ENCODE measurements at places on chromosomes 3 and 15.
A peak's percentile ranks its signal among the peaks of the same experiment; 100 is the strongest.

GRCh38 chr15:52765785-52766184, 24.4 kb downstream of the ONECUT1 start:
- DNase-seq: no peak

DNA sequence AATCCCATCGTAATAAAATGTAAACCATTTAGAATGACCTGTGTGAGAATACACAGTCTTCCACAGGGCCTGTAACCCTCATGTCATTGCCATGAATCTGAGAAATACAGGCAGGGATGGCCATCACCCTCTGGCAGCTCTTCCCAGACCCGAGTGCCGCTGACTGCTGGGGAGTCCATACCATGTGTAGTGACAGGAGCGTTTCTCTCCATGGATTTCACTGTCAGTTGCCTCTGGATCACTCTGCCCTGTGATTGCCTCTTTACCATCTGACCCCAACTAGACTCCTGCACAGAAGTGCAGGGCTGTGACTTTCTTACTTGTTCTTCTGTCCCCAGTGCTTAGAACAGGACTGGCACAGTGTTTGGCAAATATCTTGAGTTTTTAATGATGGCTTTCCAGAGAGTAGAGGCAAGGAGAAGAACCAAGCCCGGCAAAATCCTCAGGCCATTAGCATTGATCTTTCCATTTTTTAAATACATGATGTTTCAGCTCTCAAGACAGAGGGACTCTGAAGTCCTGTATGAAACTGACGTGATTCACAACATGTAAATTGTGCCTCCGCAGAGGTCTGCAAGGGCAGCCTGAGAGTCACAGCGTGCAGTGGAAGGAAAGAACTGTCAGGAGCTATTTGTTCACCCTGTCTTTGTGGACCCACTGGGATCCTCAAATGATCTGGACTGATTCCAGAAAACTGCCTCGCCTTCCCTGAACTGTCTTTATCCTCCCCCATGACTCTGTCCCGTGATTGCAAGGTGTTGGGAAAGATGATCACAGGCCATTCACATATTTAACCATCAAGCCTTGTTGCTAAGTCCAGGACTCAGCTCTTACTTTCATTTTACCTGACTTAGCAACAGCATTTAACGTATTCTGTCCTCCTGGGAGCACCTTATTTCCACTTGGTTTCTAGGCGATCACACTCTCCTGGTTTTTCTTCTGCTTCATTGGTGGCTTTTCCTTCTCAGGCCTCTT, 354.9 kb downstream of the EPHB1 start:
- no peak for DNase-seq

DNA sequence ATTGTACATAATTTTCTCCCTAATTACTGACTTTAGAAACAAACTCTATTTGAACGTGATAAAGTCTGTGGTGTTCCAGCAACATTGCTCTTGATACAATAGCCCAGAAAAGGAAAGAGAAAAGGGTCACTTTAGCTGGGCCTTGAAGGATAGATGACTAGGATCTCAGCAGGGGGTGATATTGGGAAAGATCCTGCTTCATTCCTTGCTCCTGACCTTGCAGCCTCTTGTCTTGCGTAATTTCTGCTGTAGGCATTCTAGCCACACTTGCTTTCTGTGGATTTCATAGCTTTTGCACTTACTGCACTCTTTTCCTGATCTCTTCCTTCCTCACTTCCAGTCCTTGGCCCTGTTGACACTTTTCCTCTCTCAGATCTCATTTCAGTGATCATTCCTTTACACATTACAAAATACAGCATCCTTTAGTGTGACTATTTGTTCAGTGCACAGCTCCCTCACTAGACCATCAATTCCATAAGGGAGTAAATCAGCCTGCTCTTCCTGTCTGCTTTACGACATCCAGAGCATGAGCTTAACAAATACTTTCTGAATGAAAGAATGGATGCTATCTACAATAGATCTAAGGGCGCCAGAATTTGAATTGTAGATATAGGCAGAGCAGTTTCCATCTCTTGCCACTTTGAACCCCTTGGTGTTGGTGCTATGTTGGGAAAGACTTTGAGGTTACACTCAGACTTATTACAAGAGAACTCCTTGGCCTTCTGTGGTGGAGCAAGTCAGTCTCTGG, 559.6 kb upstream of the MDFIC2 start:
- DNase-seq: peak; percentile 79

DNA sequence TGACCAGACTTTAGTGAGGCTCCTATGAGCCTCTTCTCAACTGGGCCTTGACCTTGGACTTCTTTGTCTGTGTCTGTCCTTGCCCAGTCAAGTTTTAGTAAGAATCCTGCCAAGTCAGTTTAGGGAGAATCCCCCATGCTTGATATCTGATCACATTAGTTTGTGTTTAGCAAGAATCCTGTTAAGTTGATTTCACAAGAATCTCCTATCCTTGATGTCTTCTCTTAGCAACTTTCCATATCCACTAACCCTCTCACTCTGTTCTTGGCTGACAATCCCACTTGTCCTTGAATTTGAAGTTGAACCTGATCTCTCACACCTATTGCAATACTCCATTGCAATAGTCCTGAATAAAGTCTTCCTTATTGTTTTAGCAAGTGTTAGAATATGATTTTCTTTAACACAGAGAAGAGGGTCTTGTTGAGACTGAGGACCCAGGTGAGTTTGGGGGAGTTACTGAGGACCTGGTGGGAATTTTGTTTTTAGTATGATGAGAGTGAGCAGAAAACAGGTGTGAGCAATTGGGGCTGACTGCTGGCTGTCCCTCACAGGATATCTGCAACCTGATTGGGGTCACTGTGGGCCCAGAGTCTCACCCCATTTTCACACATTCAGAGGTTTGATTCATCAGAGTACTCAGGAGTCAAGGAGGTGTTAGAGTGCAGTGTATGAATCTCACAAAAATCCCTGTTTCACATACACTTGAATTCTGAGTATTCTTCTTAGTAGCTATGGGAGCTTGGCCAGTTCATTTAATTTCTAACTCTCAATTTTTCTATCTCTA, 39.9 kb upstream of the TNFAIP8L3 start:
- DNase-seq: no peak

DNA sequence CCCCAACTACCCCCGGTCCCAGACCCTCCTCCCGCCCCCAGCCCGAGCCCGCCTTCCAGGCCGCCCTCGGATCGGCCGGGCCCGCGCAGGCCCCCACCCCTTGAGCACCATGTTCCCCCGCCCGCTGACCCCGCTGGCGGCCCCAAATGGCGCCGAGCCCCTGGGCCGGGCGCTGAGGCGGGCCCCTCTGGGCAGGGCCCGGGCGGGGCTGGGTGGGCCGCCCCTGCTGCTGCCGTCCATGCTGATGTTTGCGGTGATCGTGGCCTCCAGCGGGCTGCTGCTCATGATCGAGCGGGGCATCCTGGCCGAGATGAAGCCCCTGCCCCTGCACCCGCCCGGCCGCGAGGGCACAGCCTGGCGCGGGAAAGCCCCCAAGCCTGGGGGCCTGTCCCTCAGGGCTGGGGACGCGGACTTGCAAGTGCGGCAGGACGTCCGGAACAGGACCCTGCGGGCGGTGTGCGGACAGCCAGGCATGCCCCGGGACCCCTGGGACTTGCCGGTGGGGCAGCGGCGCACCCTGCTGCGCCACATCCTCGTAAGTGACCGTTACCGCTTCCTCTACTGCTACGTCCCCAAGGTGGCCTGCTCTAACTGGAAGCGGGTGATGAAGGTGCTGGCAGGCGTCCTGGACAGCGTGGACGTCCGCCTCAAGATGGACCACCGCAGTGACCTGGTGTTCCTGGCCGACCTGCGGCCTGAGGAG, 472 bp downstream of the CHST14 start:
- no peak for DNase-seq

GRCh38 chr3:56491566-56491965, 23.3 kb upstream of the ERC2 start:
- no peak for DNase-seq

GRCh38 chr15:90710436-90711027, 6.6 kb upstream of the BLM start:
- no peak for DNase-seq

DNA sequence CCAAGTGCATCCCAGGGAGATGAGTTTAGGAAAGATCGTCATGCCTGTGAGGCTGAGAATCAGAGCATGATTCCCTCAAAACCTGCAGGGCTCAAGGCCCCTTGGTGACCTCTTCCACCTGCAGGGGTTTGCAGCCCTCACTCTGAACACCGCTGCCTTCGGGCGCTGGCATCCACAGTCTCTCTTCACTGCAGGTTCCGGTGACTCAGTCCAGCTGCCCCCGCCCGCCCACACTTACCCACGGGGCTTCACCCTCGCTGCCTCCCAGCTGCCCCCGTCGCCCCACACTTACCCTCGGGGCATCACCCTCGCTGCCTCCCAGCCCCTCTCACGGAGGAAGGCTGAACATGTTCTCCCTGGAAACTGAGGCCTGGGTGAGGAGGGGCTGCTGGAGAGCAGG, 277.1 kb downstream of the XXYLT1 start:
- DNase-seq: no peak

GRCh38 chr3:160707187-160707794, 30.3 kb downstream of the ARL14 start:
- DNase-seq: no peak

DNA sequence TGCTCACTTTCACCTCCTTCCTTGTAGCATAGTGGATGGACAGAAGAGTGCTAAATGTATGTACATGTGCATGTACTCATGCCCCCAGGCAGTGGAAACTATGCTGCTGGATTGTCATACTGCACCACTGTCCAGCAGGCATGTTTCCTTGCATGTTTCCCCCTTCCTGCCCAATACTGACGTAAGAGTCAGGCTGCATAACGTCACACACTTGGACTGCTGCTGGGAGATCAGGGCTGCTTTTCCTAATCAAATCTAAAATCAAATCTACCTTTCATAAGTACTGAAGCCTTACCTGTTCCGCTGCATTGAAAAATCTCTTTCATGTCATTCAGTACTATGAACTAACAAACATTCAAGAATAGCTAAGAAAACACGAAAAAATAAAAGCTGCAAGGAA, 67.9 kb upstream of the ROBO1 start:
- DNase-seq: no peak

DNA sequence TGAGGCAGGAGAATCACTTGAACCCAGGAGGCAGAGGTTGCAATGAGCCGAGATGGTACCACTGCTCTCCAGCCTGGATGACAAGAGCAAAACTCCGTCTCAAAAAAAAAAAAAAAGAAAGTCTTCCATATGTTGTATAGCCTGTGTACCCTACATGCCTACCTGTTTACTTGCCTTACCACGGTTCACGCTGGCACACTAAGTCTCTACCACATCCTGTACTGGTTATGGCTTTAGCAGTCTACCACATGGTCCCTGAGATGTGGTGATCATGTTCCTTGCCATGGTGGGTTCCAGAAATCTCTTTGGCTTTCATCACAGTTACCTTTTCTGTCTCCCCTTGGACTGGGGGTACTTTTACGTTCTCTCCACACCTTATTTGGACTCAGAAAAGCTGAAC, 63.8 kb upstream of the TBC1D5 start:
- DNase-seq: no peak

- DNase-seq: no peak
These were observed 287.3 kb upstream of the UBE2E1 start for GRCh38 chr3:23518441-23518840.

DNA sequence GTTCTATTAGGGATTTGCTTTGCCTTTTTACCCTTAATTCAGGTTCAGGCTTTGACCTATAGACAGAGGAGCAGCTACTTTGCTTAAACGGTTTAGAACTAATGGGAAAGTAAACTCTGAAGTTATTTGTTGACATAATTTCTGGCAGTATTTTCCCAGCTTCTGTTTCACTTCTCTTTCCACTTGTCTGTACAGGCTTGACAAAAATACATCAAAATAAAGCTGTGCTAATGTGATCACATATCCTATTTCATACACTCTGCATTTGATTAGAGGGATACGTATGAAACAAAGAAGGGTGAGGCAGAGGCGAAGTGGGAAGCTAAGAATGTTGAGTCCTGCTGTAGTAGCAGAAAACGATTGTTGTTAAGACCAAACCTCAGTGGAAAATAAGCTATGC, 389.1 kb upstream of the RARB start:
- no peak for DNase-seq

DNA sequence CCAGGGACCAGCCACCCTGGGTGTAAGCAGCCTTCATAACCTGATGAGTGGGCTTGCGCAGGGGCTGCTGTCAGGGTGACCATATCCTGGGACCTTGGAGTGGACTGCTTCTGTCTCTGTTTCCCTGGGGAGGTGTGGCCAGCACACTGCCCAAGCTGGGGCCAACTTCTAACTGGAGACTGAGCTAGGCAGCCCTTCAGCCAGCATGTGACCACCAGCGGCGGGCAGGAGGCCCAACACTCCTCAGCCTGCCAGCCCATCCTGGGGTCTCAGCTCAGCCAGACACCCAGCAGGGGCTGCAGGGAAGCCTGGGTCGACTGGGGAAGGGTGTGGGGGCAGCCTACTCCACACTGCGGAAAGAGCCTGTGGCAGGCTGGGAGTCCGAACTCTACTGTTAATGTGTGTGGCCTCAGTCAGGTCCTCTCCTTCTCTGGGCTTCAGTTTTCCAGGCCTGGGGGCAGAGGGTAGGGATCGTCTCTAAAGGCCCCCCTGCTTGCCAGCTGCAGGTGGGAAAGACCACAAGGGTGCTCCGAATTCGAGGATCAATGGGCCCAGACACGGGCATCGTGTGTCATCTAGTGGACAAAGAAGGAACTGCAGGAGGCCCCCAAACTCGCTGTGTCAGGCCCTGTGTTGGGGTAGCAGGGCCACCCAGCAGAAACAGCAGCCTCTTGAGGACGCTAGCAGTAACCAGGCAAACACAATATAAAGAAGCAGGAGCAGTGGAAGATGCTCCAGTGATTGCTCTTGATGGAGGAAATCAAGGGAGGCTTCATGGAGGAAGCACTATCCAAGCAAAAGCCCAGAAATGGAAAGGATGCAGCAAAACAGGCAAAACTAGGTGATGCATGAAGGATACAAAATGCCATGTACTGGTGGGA, 2.0 kb upstream of the SEMA3G start:
- DNase-seq: no peak

DNA sequence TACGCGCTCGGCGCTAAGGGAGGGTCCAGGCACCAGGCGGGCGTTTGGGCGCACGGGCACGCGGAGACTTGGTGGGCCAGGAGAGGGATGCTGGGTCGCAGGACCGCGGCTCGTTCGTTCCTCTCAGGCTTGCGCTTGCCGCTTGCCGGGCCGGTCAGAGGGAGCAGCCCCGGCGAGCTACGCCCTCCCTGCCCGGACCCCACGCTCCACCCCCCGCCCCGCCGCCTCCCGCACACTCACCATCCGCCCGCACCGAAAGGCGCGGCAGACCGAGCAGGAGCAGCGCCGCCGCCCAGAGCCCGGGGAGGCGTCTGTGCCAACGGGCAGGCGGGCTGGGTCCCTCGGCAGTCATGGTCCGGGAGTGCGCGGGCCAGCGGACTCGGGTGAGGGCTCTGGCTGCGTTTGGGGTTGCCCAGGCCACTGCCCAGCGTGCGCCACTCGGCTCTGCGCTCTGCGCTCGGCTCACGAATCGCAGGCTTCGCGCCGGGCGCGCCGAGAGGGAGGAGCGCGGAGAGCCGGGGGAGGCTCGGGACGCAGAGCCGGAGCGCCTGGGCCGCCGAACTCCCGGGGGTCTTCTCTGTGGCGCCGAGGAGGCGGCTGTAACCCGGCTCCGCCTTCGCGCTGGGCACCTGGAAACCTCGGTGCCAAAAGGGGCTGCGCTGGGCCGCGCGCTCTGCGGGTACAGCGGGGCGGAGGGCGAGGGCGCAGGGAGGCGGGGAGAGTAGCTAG, at the start of gene SUSD5:
SUSD5 (minus strand) TSS at position 365 of the 729 bp plus-strand sequence; CDS start at position 352, 13 bp downstream.
- DNase-seq: no peak
